ENCODE measurements at places on chromosomes 5 and 9.

GRCh38 chr5:116669261-116670031 is 94.8 kb upstream of the SEMA6A start:
- no peak for DNase-seq

GRCh38 chr5:36703245-36703860 is 96.9 kb downstream of the SLC1A3 start:
- no peak for DNase-seq

DNA sequence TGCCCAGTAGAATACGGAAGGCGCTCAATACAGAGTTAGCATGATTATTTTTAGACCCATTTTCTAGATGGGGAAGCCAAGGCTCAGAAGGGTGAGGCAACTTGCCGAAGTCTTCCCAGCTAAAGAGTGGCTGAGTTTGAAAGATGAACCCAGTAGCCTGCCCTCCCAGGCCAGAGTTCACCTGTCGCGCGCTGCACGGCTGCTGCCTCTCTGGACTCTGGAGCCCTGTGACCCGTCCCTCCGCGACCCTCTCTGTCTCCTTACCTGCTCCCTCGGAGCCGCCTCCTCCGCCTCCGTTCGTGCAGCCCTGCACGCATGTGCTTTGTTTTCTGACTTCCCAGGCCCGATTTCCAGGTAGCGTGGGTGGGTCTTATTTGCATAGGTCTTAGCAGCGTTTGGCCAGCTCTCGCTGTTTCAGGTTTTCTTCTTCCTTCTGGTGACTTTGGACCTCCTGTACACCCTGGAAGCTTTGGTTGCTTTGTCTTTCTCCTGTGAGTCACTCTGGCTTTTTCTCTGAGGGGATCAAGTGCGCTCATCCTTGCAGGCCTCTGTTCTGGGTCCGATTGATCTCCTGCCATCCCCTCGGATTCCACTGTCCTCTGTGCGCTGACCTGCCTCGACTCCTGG is at the start of gene RNF183:
TSS of gene RNF183 (minus strand) at position 585 of the 627 bp plus-strand sequence. CDS start 5,192 bp downstream, outside the sequence.
- no peak for DNase-seq

- no peak for DNase-seq
These were observed 30.4 kb downstream of the PSMB7 start for GRCh38 chr9:124384846-124385245.

DNA sequence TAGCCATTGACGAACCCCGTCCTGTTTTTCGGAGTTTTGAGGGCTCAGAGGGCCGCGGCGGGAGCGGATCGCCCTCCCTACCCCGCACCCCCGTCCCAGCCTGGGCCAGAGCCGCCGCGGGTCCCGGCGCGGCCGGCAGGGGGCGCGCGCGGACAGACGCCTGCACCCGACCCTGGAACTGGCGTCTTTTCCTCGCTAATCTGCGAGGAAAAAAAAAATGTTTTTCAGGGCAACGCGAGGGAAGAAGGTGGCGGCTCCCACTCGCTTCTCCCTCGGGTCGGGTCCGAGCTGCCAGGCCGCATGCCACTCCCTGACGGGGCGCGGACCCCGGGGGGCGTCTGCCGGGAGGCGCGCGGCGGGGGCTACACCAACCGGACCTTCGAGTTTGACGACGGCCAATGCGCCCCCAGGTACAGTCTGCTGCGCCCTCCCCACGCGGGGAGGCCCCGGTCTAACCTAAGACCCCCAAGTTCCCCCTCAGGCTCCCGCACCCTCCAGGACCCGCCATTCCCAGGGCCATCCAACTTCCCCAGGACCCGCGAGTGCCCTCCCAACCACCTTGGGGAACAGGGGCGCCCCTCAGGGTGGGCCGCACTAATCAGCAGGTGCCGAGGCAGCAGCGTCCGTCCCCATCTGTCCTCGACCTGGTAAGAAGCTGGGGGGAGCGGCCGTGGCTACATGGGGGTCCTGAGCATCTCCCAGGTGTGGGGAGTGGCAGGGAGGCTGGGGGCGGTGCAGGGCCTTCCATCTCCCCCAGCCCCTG is at the start of gene KCNT1:
TSS of gene KCNT1 (plus strand) at position 227 of the 763 bp plus-strand sequence. CDS start at position 301, 74 bp downstream.
- DNase-seq: peak; percentile 29

DNA sequence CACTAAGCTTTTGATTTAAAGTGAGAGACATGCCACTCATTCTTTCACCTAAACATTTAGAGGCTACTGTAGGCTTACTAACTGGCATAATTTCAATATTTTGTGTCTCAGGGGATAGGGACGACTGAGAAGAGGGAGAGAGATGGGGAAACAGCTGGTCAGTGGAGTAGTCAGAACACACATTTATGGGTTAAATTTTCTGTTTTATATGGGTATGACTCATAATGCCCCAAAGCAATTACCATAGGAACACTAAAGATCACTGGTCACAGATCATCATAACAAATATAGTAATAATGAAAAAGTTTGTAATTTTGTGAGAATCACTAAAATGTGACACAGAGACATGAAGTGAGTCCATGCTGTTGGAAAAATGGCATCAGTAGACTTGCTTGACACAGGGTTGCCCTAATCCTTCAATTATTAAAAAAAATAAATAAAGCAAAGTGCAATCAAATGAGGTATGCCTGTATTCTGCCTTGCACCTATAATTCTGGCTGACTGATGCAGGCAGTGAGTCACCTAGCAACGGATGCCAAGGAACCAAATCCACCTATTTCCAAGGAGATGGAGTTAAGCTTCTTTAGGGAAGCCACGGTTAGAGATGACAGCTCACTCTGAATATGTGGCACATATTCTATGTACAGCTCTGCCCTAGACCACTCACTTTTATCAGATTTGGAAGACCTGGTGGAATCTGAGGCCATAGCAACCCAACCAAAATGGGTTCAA is 166.1 kb downstream of the MARCHF11 start:
- no peak for DNase-seq

Measured in T-helper 2 cell (primary cell).